ENCODE measurements at places on chromosomes 4 and X. TPM values are rescaled to one million over a fixed set of nuclear protein-coding genes. Genes with fewer than 3 reads are reported as not detected.

The C4orf51 gene
- not detected for total RNA-seq

The RHOXF2B gene
- not detected for total RNA-seq

The USP17L19 gene
- not detected for total RNA-seq

The GAGE12H gene
- total RNA-seq: not detected

The RADX gene
- total RNA-seq: 2.3 TPM

The GABRA4 gene
- total RNA-seq: not detected

The FGD1 gene
- 2.9 TPM for total RNA-seq

The BEND4 gene
- total RNA-seq: 1.7 TPM

The PPEF2 gene
- not detected for total RNA-seq

The PWWP3B gene
- total RNA-seq: not detected

The LPAR4 gene
- 0.41 TPM for total RNA-seq

The ZNF518B gene
- 24.5 TPM for total RNA-seq

The STK32B gene
- total RNA-seq: 28.3 TPM

The NAP1L3 gene
- 4.0 TPM for total RNA-seq

The MSN gene
- total RNA-seq: 132 TPM

The DRP2 gene
- total RNA-seq: 0.19 TPM

The TMEM47 gene
- total RNA-seq: 6.8 TPM

The SRD5A3 gene
- 9.7 TPM for total RNA-seq

The RPS6KA6 gene
- not detected for total RNA-seq

The SFRP2 gene
- total RNA-seq: not detected

The FGF5 gene
- not detected for total RNA-seq

The AMTN gene
- not detected for total RNA-seq

The USP26 gene
- total RNA-seq: not detected

The USP53 gene
- 45.4 TPM for total RNA-seq

The ADH1B gene
- not detected for total RNA-seq

The CASP6 gene
- total RNA-seq: 6.3 TPM

The STOX2 gene
- 0.94 TPM for total RNA-seq

All from A375 (cell line).